ENCODE measurements at places on chromosomes 5 and 9. TPM values are rescaled to one million over a fixed set of nuclear protein-coding genes. Genes with fewer than 3 reads are reported as not detected.

The SREK1IP1 gene
- total RNA-seq: 4.1 TPM

The KIF12 gene
- not detected for total RNA-seq

The CDH9 gene
- total RNA-seq: not detected

The LPAR1 gene
- total RNA-seq: 13.3 TPM

The DNM1 gene
- 17.2 TPM for total RNA-seq

The ATP10B gene
- total RNA-seq: 0.35 TPM

The SUSD3 gene
- total RNA-seq: 3.2 TPM

The CARTPT gene
- not detected for total RNA-seq

The RASGEF1C gene
- 0.23 TPM for total RNA-seq

- no peak for DNase-seq
Measured at GRCh38 chr5:36029914-36030313, 36.8 kb downstream of the UGT3A2 start.

GRCh38 chr9:124010665-124011321 is 775 bp upstream of the LHX2 start:
- DNase-seq: no peak

DNA sequence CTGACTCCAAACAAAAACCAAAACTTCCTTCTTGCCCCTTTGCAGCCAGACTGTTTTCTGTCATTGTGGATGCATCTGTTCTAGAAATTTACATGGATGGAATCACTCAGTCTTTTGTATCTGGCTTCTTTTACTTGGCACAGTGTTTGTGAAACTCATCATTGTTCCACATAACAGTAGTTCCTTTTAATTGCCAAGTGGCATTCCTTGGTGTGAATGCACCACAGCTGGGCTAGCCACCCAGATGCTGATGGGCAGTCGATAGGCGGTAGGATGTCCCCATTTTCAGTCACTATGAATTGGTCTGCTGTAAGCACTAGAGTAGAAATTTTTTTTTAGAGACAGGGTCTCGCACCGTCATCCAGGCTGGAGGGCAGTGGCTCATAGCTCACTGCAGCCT is 6.3 kb upstream of the CLPTM1L start:
- DNase-seq: no peak

DNA sequence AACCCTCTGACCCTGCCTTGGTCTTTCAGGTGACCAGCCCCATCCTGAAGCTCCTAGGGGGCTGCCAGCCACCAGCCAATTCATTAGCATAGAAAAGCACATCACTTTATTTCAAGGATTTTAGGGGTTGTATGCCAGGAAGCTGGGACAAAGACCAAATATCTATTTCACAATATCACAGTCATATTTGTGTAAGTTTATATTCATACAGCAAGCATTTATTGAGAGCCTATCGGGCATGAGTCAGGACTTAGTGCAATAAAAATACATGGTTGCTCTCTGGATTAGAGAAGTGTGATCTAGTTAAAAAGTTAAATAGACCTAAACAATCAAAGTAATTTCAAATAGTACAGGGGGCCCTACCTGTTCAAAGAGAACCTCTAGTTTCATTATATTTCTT is 113.8 kb downstream of the ERCC6L2 start:
- DNase-seq: no peak

DNA sequence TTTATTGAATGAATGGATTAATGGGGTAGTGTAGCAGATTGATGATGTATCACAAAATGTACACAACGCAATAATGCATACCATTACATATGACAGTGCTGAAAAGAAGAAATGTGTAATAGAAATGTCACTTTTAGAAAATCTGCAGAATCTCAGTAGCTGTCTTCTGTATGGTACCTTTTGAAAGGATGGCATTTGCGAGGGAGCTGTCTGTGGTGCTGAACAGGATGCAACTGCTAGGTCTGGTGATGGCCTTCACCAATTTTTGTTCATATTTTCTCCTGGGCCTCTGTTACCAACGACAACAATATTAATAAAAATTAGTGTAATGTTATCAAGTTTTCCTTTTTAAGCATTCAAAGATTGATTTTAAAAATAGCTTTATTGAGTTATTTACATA is 36.2 kb upstream of the OTULIN start:
- DNase-seq: peak; percentile 36

- DNase-seq: no peak
Measured at GRCh38 chr5:139828207-139828895, 32.7 kb downstream of the PSD2 start.

DNA sequence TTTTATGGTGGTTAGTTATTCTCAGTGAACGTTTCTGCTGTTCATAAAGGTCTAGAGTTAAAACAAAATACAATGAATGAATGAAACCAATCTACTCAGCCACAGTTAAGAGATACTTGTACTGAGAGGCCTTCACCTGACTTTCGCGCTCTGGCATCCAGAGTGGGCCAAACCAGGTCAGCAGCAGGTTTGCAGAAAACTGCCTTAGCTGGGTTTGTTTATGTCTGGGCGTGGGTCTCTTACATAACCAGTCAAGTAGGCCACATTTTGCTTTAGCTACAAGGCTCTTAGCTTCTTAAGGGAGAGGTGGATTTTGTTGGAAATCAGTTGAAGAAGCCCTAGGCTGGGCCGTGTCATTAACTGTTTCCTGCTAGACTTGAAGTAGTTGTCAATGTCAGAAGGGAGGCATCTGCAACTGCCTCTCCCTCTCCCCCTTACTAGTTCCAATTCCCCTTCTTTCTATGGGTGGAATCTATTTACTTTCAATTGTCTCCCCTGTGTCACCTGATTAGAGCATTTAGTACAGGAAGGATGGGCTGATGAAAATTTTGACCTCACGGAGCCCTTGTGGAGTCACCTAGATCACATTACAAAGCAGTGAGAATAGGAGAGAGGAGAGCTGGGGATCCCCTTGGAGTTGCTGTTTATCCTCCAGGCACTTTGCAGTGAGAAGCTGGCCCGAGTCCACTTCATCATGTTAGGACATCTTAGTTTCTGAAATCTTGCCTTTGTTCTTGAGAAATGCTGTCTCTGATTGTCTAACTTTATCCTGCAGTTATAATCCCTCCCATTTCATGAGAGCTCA is 200.5 kb downstream of the ARHGEF28 start:
- DNase-seq: no peak

- DNase-seq: no peak
Measured at GRCh38 chr9:82110881-82111280, 122.3 kb downstream of the SPATA31D1 start.

- no peak for DNase-seq
Measured at GRCh38 chr5:71996789-71997188, 110.5 kb upstream of the MAP1B start.

DNA sequence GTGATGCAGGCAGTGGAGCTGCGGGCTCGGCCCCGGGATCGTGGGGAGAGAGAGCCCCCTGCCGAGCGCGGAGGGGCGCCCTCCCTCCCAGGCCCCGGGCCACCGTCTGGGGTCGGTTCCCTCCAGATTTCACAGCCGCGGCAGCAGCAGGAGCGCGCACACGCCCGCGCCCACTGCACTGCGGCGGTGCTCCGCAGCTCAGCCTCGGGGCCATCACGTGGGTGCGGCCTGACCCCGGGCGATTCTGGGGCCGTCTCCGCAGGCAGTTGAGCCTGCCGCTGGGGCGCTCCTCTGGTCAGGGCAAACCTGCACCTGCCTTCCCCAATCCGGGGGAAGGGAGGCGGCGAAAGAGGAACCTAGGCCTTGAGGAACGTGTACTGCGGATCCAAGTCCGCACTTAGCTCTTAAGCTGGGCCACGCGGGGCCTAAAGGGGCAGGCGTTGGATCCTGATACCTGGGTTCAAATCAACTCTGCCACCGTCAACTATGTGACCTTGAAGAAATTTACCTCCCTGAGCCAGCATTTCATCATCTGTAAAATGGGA is 9.4 kb upstream of the DELE1 start:
- peak; percentile 51 for DNase-seq

DNA sequence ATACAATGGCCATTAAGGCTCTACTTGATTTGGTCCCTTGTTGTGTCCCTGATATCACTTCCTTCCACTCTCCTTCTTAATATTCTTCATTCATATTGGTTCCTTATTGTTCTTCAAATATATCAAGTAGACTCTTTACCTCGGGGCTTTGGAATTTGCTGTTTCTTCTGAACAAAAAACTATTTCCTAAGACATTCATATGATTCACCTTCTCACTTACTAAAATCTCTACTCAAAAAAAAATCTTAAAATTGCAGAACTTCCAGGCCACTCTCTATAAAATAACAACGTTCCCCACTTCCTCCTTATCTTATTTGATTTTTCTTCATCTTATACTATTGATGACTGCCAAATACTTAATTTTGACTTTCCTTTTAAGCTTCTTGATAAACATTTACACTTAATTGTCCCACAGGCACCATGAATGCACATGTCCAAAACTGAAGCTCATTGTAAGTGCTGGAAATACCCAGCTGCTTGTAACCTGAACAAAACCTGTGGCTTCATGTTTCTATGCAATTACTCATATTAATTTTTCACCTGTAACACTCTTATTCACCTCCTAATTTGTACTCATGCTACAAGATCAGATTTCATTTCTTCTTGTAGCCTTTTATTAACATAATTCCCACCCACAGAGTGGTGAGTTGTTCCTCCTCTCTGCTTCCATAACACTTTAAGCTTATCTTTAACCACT is 58.4 kb upstream of the NUDT12 start:
- no peak for DNase-seq

- peak; percentile 92 for DNase-seq
Measured at GRCh38 chr9:120928483-120929228, 2.1 kb upstream of the TRAF1 start.

DNA sequence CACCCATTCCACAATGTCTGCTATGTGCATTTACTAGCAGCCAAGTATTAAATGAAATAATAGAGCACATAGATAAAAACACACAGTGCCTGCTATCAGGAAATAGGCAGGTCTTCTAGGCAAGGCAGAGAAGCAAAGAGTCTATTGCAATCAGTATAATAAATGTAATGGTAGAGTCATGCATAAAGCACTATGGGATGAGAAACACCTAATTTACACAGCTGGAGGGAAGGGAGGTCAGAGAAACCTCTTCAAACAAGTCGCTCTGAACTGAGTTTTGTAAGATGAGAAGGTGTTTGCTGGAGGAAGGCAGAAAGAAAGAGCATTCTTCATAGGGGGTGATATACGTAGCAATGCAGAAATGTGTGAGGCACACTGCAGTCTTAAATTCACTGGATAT is 341.0 kb upstream of the DMAC1 start:
- DNase-seq: no peak

DNA sequence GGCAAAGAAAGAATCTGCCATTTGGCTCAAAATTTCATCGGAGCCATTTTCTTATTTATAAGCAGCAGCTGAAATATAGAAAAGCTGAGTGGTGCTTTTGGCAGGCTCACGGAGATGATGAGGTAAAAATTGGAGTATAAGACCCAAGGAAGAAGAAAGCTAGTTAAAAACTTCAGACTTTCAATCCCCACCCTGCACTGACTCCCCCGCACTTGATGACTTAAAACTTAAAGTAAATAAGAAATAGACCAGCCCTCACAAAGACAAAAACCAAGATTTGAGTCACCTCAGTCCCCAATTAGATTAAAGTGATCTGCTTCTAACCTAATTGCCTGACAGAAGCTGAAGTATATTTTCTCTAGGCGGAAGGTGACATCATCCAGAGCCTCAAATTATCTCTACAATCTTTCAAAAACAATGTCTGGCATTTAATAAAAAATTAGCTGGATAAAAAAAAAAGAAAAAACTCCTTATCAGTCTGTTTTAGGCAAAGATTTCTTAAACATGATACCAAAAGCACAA is 124.0 kb upstream of the PJA2 start:
- no peak for DNase-seq

DNA sequence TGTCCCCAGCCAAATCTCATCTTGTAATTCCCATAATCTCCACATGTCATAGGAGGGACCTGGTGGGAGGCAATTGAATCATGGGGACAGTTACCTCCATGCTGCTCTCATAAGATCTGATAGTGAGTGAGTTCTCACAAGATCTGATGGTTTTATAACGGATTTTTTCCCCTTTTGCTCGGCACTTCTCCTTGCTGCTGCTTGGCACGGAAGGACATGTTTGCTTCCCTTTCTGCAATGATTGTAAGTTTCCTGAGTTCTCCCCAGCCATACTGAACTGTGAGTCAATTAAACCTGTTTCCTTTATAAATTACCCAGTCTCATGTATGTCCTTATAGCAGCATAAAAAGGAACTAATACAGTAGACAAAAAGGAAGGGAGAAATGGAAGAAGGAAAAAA is 76.7 kb upstream of the CCNG1 start:
- DNase-seq: no peak

GRCh38 chr9:76657265-76657664 is 107.0 kb upstream of the PCA3 start:
- DNase-seq: no peak

- DNase-seq: no peak
Measured at GRCh38 chr9:125963932-125964331, 216.8 kb downstream of the PBX3 start.

- no peak for DNase-seq
Measured at GRCh38 chr5:78289911-78290310, 4.6 kb downstream of the AP3B1 start.

GRCh38 chr5:78757269-78758053 is 108.9 kb upstream of the LHFPL2 start:
- DNase-seq: peak; percentile 51

- no peak for DNase-seq
Measured at GRCh38 chr5:156037151-156037909, 289.6 kb upstream of the SGCD start.

GRCh38 chr5:171152382-171152781 is 156.7 kb upstream of the TLX3 start:
- no peak for DNase-seq

DNA sequence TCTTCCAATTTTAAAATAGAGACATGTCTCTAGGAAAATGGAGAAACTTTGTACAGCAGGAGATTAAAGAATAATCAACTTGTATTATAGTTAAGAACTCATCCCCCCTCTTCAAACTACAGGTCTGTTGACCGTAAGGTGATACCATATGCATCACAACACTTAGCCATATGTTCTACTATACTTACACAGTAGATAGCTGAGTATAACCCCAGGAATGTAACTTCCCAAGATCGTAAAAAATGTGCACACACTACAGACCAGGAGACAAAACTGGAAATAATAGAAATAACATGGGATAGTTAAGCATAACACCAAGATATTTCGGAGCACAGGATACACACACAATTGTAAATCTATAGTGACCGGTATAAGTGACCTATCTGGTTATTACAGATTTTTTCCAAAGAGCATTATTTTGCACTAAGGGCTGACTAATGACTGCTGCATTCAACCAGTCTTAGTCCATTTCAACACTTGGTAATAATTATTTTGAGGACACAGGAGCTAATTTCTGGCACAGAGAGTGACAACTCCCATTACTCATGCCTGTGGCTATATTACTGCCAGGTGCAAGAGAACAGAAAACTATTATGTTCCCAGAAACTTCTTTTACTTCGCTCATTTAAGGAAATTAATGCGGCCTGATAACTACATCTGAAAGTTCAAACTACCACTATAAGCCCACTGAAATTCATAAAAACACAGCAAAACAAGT is 15.4 kb upstream of the ZNF622 start:
- no peak for DNase-seq

Data from heart left ventricle (tissue), 16 donors.